Astrocyte of the cerebellum (primary cell): ENCODE measurements at places on chromosomes 2 and 18.

GRCh38 chr18:52747869-52748268 lies 407.9 kb downstream of the DCC start:
- DNase-seq, result no peak

DNA sequence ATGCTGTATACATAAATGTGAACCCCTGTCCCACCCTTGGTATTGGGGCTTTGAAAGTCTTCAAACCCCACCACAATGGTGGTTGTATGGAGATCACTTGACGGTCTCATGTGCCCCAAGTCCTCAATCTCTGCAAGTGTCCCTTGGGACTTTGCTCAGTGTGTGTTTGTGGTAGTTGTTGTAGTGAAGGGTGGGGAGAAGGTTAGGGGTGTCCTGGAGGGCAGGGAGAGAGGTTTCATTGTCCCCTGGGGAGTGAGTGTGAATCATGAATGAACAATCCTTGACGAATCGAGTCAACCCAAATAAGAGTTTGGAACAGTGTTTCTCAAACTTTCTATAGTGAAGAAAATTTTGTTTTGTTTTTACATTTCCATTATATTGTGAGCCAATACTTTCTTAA lies 28.1 kb downstream of the COL4A3 start:
- no peak for DNase-seq

DNA sequence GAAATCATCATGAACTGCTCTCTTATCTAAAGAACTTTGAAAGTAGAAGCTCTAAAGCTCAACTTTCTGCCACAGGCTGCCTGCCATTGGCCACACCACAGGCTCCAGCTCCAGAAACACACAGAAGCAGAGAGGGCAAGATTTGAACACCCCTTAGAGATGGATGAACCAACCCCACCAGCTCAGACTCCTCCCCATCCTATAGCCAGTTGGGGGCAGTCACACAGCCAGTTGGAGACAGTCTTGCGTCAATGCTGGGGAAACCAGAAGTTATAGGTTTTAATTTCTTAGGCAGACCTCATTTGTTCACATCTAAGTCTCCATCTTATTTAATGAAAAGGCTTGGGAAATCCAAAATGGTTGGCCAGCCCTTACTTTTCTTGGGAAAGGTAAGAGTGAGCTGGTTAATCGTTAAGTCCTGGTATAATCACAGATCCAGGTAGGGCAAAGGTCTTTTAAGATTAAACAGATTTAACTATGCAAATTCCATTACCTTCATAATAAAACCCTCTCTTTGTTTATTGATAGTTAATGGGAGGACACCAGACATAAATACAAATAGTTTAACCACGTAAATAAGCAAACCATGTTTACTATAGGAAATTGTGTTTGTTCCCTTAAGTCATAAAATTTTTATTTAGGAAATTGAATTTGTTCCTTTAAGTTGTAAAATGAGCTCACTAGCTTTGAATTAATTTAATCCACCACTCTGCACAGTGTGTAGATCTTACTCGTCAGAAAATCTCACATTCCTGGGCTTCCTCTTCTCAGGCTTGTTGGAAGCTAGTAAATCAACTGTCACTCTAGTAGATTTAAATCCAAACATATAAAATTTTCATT lies 28.0 kb downstream of the MRO start:
- DNase-seq, result no peak

GRCh38 chr18:78934551-78935225 lies 44.9 kb upstream of the SALL3 start:
- DNase-seq, result no peak

DNA sequence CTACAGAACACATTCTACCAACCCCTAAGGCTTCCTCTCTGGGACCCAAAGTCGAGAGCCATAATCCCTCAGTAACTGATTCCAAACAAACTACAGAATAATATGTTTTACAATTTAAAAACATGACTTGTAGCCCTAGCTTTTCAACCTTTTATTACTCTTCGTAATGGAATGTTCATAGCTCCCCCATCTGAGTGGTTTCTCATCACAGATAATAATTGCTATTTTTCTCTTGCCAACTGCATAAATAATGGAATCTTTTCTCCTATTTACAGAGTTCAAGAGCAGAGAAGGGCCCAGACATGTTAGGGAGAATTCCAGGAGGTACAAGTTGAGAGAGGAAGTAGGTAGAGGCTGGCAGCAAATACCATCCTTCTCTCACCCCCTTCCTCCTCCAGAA lies 59.9 kb upstream of the CERS6 start:
- DNase-seq, result no peak

DNA sequence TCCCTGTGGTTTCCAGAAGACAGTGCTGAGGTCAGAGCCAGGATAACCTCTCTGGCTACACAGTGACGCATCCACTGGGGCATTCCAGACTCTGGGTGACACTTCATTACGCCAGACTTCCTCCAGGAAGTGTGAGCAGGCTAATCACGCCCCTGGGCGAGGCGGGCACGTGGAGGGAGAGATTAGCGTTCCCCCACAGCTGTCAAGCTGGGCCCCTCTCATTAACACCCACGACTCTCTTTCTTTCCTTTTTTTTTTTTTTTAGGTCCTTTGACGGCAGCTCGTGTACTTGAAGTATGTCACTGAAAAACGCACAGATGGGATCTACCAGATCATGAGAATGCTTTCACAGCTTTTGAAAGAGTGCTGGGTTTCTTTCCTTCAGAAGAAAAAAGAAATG lies 274.6 kb downstream of the AFF3 start:
- no peak for DNase-seq
